ENCODE measurements at places on chromosomes 2 and 18.

GRCh38 chr2:19611491-19612332, 253.3 kb upstream of the OSR1 start:
- no peak for ATAC-seq

GRCh38 chr2:159998961-159999360, 63.5 kb downstream of the PLA2R1 start:
- no peak for ATAC-seq

GRCh38 chr2:157684940-157685466, 56.3 kb upstream of the ACVR1C start:
- ATAC-seq: no peak

DNA sequence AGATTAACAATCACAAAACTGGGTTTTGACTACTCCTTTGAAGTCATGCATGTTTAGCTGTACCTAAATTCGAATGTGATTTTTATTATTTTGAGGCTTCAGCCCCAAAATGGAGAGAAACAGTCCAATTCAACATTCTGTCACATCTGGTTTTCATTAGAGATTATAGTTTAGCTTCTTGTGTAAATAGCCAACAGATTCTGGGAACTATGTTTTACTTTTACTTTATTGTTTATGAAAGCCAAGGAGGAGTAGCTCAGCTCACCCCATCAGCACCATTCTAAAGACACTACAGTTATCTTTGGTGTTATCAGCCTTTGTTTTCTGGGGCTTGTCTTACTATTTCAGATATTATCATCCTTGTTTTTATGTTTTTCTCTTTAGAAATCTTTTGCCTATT, 465.0 kb upstream of the CWC22 start:
- no peak for ATAC-seq

DNA sequence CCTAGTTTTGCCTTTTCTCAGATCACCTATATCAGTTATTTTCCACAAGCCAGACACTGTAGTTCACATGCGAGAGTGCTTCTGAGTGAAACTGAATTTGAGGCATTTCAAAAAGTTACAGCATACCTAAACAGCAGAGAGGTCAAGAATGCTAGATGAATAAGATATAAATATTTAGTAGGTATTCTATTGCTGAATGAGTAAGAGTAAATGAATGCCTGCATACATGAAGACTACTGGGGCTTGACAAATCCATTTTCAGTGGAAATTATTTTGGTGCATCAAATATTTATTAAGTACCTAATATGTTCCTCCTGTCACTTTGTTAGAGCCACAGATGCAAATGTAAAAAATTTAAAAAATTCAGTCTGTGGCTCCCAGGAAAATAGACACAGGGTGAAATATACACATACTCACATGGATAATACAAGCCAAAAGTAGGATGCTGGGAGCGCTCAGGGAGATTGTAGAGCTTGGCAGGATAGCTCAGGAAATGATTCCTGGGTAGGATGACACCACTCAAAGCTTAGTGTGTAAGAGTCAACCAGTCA, 27.6 kb upstream of the CDC42EP3 start:
- ATAC-seq: no peak

- no peak for ATAC-seq
Measured at GRCh38 chr2:128513961-128514283, 195.3 kb upstream of the HS6ST1 start.

GRCh38 chr2:95082477-95082876, 39.1 kb downstream of the MRPS5 start:
- ATAC-seq: no peak

DNA sequence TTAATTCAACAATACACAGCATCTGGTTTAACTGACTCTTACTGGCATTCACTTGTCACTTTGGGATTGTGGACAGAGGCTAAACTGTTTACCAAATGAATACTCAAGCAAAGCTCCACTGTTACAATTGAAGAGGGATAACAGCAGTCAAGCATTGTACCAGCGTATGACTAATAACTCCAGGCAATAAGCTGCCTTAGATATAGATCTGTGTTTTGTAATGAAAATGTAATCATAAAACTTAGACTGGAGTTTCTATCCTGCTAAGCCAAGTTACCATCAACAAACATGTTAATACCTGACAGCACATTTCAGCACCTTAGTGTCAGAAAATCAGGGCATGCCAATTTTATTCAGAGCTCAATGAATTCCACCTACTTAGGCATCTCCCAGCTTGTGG, 889.5 kb downstream of the EPHA4 start:
- ATAC-seq: no peak

DNA sequence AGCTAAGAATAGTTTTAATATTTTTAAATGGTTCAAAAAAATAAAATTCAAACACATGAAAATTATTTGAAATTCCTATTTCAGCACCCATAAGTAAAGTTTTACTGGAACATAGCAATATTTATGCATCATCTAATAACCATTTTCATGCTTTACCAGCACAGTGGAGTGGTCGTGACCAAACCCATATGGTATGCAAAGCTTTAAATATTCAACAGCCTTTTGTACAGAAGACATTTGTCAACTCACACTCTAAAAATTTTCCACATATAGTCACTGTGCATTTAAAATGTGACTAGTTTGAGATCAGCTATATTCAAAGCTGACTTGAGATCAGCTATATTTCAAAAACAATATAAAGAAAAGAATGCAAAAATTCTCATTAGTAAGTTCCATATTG, 46.2 kb downstream of the PUM2 start:
- ATAC-seq: no peak

- ATAC-seq: no peak
Measured at GRCh38 chr2:48545244-48545643, 15.3 kb downstream of the STON1 start.

DNA sequence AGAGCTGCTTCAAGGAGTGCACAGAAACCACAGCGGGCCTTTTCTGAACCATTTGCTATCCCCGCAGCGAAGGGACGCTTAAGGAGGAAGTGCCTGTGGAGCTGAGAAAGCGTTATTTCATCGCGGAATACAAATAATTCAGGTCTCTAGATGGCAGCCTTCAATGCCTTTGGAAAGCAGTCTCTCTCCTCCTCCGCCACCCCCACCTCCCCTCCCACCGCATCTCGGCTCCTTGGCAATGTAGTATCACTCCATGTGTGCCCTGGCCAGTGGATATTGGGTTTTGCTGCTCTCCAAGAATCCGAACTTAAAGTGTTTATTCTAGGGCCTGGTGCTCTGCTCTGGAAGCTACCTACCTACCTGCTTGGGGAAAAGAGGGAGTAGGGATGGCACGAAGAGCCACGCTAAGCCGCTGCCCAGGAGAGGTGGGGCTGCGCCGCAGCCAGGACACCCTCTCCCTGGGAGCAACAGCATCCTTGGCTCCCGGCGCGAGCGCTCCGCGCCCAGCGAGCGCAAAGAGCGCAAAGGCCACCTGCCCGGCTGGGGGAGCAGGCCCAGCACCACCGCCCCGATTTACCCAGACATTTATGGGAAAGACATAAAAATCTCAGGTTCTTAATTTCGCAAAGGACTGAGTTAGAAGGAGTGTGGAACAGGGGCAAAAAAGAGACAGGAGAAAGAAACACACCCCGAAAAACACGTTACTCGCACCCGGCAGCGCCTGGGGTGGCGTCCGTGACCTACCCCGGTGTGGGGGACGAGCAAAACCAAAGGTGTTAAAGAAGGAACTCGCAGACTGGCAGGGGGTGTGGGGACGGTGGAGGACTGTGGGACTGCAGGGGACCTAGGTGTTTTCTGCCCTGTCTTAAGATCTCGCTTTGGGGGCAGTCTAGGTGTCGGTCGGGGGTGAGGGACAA, 1.0 kb downstream of the SPHKAP start:
- no peak for ATAC-seq

DNA sequence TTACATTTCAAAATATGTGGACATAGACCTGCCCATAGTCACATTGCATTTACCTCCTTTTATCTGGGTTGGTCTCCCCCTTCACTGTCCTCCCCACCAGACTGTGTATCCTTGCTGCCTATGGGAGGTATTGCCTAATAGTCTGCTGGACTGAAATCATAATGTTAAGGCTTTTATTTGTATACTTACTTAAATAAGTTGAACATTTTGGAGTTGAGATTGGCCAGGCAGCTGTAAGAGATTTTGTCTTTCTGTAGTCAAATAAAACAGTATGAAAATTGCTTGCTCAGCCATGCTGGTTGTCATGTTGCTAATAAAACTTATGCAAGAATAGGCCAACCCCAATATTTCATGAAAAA, 280.9 kb downstream of the PTPRM start:
- no peak for ATAC-seq

GRCh38 chr2:98487806-98488189, 43.1 kb downstream of the INPP4A start:
- ATAC-seq: peak; percentile 61

- ATAC-seq: no peak
Measured at GRCh38 chr2:83742117-83742782, 716.8 kb downstream of the SUCLG1 start.

- no peak for ATAC-seq
Measured at GRCh38 chr2:170465241-170465640, 249.9 kb upstream of the SP5 start.

DNA sequence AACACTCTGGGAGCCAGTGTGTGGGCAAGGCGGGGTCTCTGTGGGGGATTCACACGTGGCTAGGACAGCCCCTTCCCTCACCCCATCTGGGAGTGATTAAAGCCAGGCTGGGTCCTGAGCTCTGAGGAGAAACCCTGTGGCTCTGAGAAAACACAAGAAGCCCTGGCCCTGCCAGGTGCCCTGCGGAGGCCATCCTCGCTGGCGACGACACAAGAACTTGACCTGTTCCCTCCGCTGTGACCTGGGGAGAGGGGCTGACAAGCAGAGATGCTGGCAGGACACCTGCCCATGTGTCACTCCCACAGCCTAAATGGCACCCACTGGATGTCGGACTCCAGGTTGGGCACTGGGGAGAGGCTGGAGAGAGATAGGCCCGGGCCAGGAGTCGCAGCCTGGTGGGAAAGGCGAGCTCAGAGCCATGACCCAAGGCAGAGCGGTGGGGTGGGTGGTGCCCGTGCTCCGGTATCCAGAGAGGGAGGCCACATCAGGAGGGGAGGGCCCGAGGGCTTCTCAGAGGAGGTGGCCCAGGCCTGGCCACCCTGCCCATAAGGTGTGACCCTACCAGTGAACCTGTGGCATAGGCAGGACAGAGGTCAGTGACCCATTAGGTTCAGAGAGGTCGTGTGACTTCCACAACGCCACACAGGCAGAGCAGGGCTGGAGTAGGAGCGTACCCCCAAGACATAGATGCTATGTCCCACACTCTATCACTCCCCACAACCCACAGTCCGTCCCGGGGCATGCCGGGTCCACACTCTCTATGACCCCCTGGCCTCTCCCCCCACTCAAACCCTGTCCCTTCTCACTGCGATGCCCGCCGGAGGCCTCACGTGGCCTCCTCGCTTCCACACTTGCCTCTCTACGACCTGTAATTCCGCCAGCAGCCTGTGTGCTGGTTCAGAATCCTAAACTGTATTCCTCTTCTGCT, 59.4 kb upstream of the HPCAL1 start:
- no peak for ATAC-seq

GRCh38 chr18:44039826-44040225, 640.9 kb upstream of the SETBP1 start:
- ATAC-seq: no peak

- no peak for ATAC-seq
Measured at GRCh38 chr2:236954641-236955040, 131.0 kb upstream of the COPS8 start.

GRCh38 chr2:241558532-241559322, at the start of gene BOK:
BOK (plus strand) TSS chr2:241558745; CDS start chr2:241559484, 739 bp downstream.
- no peak for ATAC-seq

- ATAC-seq: no peak
Measured at GRCh38 chr2:163737190-163737439, 1.3 kb upstream of the FIGN start.

DNA sequence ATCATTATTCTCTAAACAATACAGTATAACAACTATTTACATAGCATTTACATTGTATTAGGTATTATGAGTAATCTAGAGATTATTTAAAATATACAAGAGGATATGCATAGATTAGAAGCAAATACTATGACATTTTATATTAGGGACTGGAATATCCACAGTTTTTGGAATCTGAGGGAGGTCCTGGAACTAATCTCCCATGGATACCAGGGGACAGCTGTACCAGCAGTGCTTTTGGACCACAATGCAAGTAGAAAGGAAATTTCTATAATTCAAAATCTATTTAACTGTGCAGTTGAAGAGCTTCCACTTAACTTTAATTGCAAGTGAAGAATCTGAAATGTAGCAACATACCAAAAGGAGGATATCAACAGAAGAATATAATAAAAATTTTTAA, 120.8 kb downstream of the LTBP1 start:
- no peak for ATAC-seq

GRCh38 chr2:156574112-156574511, 137.9 kb downstream of the GPD2 start:
- no peak for ATAC-seq
